ENCODE measurements at places on chromosomes 11 and 22.
A peak's percentile ranks its signal among the peaks of the same experiment; 100 is the strongest.

- DNase-seq, result no peak
Observed at GRCh38 chr11:7889985-7890384, 41.1 kb downstream of the OR10A6 start.

GRCh38 chr22:43885786-43886185, 6.0 kb downstream of the PNPLA5 start:
- no peak for DNase-seq

- no peak for DNase-seq
Observed at GRCh38 chr11:111765320-111765983, 737 bp downstream of the PPP2R1B start.

DNA sequence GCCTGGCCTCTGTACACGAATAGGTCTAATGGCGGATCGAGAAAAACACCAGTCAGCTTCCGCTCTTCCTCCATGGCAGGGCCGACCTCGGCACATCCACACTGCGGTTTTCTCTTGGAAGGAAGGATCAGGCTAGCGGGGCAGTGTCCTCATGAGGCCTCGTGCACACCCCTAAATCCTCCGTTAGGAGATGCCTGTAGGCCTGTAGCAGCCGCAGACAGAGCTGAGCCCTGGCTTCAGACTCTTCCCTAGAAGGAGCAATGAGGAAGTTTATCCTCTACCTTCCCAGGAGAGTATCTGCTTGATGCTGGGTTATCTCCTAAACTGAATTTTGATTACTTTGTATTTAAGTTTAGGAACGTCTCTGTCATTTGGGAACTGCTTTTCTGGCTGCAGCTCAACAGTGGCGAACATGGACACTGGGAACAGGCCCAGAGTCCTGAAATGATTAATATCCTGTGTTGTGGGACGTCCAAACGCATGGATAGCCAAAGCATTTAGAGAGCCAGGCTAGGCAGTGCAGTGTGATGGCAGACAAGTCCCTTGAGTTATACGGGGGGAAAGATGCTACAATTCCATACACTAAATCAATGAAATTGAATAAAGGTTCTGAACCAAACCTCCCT, 16.5 kb upstream of the BMAL1 start:
- no peak for DNase-seq

- no peak for DNase-seq
Observed at GRCh38 chr22:40953471-40953870, 2.3 kb downstream of the RBX1 start.

DNA sequence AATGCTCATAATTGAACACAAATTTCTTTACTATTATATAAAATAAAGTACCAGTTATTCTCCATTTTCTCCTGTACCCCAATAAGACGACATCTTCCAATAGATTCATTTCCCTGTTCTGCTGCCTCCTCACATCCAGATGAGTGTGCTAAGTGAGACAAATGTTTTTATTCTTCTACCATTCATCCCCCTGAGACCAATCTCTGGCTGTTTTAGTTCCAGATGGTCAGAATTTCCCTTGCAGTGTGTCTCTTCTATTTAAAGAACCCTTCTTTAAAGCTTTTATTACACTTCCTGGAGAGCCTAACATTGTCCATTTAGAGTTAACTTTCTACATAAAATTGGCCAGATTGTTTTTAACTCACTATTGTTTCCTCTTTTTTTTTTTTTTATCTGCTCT, 41.2 kb upstream of the GLYATL1 start:
- DNase-seq, result no peak

DNA sequence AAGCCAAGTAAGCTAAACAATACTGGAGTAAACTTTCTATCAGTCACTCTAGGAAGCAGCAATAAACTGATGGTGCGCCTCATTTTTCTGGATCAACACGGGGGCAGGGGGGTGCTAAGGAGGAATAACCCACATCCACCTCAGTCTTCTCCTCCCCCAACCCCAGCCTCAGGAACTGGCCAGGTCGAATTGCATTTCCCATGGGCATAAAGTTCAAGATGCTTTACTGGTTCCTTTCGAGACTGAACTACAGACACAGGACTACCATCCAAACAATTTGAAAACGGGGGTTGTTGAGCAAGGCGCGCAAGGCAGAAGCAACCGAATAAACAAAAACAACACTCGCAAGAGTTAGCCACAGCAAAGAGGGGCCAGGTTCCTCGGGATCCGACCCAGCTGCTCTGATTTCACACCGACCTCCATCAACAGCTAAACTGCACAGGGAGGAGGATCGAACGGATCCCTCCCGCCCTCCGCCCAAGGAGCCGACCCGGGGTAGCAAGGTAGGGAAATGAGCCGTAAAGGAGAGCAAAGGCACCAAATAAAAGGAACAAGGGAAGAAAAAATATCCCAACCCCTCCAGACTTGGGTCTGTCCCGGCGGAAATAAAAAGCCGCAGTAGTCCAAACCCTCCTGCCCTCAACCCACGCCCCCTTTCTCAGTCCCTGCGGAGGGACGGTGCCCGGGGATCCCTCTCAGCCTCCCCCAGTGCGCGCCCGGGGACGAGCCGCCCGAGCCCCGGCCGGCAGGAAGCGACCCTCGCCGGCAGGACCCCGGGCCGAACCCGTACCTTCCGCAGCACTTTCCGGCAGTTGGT, 801 bp downstream of the SESN3 start:
- DNase-seq, result peak; percentile 36

DNA sequence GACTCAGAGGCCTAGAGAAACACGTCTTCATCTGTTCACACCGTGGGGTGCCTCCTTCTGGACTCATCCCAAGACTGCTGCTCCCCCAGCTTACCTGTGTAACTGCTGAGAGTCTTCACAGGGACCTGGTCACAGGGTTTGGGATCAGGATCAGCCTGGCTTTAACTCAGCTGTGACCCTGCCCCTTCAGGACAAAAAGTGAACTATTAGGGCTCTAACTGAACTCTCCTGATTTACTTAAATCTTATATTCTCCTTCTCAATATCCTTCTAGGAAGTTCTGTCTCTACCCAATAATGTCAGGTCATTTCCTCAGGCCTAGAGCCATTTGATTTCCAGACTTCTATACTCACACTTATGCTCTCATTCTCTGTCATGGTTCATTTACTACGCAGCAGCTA, 108.4 kb downstream of the ZNF280B start:
- DNase-seq, result no peak

Data from activated naive CD4-positive, alpha-beta T cell treated with Interleukin-2 at 50 U/mL for 16 hours (primary cell).